ENCODE measurements at places on chromosomes 7 and 10. TPM values are rescaled to one million over a fixed set of nuclear protein-coding genes. Genes with fewer than 3 reads are reported as not detected.

Gene LRRC61
- 3.7 TPM for total RNA-seq

Gene DENND11
- 8.6 TPM for total RNA-seq

Gene AKR1B1
- total RNA-seq = 208 TPM

Gene BAIAP2L1
- 1.6 TPM for total RNA-seq

Gene ANXA8L1
- total RNA-seq = 0.81 TPM

Gene OPN1SW
- not detected for total RNA-seq

Gene ATOH7
- total RNA-seq = not detected

All from Right ventricle myocardium superior (tissue), 1 donor.